ENCODE measurements at places on chromosomes 12 and 14.

GRCh38 chr14:95255487-95255886 lies 64.2 kb downstream of the CLMN start:
- peak; percentile 93 for DNase-seq

- DNase-seq = no peak
Observed at GRCh38 chr14:82850576-82850975, 1316.9 kb upstream of the SEL1L start.

- no peak for DNase-seq
Observed at GRCh38 chr12:132672678-132673077, 14.5 kb downstream of the POLE start.

DNA sequence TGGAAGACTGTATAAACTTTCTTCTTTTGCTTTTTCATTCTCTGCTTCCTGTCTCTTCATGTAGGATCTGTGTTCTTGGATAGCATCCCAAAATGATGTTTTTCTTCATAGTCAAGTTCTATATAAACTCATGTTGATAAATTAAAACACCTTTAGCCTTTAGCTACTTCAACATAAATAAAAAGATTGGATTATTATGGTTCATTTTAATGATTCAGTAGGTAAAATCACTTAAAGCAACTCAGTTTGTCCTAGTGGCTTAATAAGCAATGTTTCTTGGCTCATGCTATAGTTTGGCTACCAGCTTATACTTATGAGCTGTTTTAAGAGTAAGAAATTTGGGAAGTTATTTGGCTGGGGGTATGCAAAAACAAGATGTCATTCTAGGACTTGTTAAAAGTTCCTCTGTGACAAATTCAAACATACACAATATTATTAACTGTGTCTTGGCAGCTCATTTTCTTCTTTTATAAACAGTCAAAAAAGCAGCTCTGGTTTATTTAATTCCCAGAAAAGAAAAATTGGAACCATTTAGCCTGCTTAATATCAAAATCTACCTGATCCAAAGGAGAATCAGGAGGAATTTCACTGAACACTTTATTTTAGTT lies 111.4 kb downstream of the TMTC3 start:
- no peak for DNase-seq

GRCh38 chr14:68135566-68135965 lies 316.0 kb downstream of the RAD51B start:
- no peak for DNase-seq

- DNase-seq = peak; percentile 39
Observed at GRCh38 chr12:94557746-94558295, 92.5 kb downstream of the TMCC3 start.

GRCh38 chr14:91380610-91381371 lies 36.8 kb downstream of the CCDC88C start:
- DNase-seq = no peak

- DNase-seq = no peak
Observed at GRCh38 chr14:56944397-56944796, 134.1 kb upstream of the OTX2 start.

DNA sequence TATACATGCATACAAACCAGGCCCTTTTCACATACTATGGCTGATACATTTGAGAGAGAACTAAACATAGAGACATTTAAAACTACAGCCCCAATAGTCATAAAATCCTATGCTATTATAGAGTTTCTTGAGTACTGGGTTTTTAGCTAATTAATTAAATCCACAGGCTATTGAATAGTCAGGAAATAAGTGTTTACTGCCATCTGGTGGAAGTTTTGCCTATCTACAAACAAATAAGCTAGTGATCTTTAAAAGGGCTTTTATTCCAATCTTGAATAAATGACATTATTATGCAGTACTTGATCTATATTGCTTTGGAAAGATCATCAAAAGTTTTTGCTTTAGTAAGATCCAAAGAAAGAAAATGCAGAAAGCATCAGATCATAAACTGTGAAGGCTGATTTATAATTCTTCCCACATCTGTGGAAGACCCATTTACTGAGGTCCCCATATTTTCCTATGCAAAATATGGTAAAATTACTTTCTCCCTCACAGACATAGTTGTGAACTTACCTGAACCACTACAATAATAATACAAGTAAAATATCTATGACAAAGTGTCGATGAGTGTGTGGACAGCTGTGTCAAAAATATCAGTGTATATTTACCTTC lies 131.3 kb downstream of the ITPR2 start:
- peak; percentile 60 for DNase-seq

DNA sequence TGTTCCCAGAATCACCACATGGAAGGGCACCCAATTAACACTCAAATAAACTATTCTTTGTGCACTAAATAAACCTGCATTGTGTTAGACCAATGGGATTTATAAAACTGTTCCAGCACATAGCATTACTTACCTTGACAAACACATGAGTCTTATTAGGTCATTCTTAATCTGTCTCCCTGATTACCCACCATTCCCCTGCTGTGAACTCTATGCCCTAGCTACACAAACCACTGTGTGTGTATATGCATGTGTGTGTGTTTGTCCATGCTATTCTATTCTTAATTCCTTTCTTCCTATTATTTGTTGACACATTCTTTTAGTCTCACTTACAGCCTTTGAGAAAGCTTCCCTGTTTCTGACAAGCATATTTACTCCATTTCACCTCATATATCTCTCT lies 303.6 kb upstream of the GARIN6 start:
- no peak for DNase-seq

DNA sequence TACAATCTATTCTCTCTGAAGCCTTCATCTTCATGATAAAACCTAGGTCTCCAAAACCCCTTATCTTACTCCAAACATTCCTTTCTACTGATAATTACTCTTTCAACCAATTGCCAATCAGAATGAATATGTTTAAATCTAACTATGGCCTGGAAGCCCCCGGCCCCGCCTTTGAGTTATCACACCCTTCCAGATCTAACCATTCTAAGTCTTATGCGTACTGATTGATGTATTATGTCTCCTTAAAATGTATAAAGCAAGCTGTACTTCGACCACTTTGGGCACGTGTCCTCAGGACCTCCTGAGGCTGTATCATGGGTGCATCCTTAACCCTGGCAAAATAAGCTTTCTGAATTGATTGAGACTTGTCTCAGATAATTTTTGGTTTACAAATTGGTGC lies 14.4 kb downstream of the PABPN1 start:
- no peak for DNase-seq

- no peak for DNase-seq
Observed at GRCh38 chr12:58066296-58066695, 124.9 kb downstream of the ATP23 start.

DNA sequence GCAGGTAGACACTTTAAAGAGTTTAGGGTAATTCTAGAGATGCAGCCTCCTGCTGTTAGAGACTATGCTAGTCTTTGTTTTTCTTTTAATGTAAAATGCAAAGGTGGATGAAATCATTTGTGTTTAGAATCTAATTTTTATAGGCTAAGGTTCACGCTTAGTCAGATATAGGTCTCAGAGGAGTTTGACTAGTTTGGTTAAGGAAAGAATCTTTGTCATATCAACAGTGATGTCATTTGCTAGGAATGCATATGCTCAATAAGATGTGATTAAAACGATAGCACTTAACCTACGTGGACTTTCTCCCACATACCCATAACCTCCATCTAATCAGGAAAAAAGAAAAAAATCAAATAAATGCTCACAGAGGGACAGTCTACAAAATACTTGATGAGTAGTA lies 859.3 kb upstream of the ATXN7L3B start:
- no peak for DNase-seq

GRCh38 chr12:28059668-28060067 lies 87.1 kb upstream of the PTHLH start:
- no peak for DNase-seq

DNA sequence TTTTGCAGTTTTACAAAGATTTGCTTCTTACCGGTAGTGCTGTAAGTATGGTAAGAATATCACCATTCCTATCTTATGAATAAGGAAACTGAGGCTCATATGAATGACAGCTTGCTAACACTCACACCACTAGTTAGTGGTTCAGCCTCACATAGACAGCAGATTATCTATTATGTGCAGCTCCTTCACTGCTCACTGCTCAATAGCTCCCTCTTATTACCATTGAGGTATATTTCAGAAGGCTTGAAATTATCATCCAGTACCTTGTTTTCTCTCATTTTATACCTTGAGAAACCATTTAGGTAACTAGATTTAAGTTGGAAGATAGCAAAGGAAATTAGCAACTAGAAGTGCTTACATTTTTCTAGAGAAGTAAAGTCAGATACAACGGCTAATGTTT lies 15.5 kb downstream of the RIC8B start:
- DNase-seq = no peak

GRCh38 chr14:68695326-68695768 lies 97.5 kb downstream of the ZFP36L1 start:
- peak; percentile 94 for DNase-seq

DNA sequence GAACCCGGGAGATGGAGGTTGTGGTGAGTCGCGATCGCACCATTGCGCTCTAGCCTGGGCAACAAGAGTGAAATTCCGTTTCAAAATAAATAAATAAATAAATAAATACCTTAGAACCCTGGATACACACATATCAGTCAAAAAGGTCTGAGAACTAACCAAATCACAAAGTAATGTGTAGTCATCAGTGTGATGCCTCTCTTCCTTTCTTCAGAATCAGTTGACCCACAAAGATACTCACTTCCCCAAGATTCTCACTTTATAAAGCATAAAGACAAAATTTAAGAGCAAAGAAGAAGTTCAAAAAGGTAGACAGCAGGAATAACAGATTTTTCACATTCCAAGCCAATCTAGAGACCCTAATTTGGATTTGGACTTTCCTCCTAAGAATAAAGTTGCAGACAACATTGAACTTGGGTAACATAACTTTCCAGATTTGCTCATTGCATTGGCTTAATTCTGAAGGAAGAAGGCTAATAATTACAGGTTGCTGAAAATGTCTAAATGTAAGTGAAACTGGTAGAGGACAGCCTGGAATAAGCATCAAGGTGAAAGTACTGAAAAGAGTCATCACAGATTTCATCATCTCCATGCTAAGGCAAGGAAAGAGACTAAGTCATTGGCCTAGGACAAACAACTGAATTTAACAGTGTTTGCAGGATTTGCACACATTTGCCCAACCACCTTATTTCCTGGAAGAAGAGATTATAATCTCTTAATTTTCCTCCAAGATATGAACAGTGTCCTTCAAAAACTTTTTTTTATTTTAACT lies 17.4 kb downstream of the TMED10 start:
- peak; percentile 41 for DNase-seq

GRCh38 chr12:120488057-120488640 lies 7.8 kb upstream of the DYNLL1 start:
- no peak for DNase-seq

DNA sequence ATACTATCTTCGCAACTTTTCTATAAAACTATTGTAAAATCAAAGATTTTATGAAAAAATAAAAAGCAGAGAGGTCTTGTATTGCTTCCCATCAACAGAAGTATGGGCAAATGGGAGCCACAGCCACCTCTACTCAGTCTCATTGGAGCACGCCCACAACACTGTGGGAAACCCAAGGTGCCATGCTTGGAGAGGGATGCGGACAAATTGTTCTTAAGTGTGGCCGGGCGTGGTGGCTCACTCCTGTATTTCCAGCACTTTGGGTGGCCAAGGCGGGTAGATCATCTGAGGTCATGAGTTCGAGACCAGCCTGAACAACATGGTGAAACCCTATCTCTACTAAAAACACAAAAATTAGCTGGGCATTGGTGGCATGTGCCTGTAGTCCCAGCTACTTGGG lies 498.2 kb upstream of the SOX5 start:
- no peak for DNase-seq

DNA sequence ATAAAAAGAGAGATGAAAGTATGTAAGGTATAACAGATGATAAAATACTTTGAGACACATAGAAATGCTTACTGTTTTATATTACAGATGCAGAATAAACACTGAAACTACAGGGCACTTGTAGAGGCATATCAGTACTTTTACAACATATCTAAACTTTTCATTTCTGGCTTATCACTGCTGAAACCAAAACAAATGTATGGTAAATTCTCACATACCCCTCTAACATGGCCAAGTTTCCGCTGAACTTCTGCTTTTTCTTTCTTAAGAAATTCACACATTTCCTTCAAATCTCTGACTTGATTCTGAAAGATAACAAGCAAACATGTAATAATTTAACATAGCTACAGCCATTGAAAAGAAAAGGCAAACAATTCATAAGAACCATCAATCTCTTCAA lies 33.3 kb upstream of the C12orf50 start:
- no peak for DNase-seq

GRCh38 chr12:51922762-51923505 lies 15.6 kb downstream of the ACVRL1 start:
- DNase-seq = peak; percentile 97

DNA sequence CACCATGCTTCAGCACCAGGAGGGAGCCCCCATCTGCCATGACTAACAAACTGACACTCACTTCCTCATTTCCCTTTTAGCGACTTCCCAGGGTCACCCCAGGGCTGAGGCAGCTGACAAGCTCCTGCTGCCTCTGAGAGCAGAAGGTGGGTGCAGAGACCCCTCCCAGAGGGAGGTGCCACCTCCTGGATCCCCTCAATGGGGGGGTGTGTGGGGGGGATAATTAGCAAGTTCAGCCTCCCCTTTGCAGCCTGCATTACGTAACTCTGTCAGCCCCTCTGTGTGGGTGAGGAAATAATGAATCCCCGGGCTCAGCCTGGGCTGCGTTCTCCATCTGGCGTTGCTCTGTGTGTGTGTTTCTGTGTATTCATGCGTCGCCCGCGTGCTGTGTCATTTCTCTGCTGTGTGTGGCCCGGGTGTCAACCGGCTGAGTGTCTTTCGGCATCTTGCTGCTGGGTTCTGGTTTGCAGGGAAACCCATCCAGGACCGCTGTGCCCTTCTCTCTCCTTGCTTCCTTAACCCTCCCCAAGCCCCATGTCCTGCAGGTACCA lies 28.0 kb downstream of the NOS1 start:
- DNase-seq = no peak

GRCh38 chr14:67416085-67416484 lies 4.1 kb upstream of the PLEK2 start:
- no peak for DNase-seq

GRCh38 chr12:8143261-8143660 lies 13.6 kb upstream of the ZNF705A start:
- no peak for DNase-seq

DNA sequence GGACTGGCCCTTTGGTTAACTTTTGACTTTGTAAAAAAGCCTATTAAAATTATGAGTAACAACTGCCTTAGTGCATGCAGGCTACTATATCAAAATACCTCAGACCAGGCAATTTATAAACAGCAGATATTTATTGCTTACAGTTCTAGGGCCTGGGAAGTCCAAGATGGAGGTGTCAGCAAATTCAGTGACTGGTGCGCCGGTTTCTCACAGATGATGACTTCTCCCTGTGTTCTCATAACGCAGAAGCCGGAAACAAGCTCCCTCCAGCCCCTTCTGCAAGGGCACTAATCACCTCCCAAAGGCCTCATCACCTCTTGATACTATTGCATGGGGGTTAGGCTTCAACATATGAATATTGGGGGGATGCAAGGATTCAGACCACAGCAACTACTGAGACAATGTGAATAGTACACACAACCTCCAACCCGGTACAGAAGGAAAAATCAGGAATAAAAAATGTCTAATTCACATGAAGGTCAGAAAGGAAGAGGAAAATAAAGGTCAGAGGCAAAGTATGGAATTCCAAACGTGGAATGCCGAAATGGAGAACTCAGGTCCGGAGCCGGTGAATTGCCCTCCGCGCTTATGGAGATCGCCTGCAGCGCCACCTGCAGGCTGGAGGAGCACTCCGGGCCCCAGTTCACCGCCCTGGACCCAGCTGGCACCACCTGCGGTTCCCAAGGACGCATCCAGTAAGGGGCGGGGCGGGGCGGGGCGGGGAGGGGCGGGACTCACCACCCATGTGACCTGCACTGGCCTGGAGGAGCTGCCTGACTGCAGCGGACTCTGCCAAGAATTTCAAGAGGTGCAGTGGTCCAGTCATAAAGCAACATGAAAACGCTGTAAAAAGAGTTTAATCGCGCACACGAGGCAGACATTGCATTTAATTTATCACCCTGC lies 203.4 kb downstream of the KIF26A start:
- DNase-seq = peak; percentile 33

All from inflammatory macrophage treated with lipopolysaccharide for 4 hours (primary cell).